NCI-H774 (cell line): ENCODE measurements at places on chromosomes 1 and 21.

DNA sequence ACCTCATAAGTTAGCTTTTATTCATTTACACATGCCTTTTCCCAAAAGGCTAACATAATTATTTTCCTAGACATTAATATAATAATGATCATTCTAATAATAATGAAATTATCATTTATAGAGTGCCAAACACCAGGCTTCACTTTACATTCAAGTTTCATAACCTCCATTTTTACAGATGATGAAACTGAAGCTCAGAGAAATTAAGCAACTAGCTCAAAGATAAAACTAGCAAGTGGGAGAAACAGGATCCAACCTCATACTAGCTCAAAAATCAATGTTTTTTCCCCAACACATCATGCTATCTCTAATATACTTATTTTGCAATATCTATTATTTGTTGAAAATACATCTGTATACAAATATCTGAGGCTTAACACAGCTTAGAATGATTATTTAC lies 14.0 kb downstream of the LPGAT1 start:
- no peak for DNase-seq

GRCh38 chr1:53340660-53341520 lies 13.0 kb upstream of the LRP8 start:
- DNase-seq = no peak

DNA sequence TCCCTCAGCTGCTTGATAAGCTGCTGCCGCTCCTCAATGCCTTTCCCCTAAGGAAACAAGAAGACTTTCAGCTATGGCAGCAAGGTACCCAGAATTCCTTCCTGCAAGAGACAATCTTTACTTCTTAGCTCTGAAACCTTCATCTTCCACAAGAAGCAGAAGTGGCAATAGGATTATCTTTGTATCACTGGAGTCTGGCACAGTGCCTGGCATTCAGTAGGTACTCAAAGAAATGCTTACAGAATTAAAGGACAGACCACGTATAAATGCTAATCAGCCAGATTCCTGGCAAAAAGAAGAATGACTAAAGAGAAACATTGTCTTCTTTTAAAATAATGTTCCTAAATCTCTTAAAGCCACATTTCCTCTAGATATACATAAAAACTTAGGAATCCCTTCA lies 43.7 kb downstream of the SLC27A3 start:
- no peak for DNase-seq

DNA sequence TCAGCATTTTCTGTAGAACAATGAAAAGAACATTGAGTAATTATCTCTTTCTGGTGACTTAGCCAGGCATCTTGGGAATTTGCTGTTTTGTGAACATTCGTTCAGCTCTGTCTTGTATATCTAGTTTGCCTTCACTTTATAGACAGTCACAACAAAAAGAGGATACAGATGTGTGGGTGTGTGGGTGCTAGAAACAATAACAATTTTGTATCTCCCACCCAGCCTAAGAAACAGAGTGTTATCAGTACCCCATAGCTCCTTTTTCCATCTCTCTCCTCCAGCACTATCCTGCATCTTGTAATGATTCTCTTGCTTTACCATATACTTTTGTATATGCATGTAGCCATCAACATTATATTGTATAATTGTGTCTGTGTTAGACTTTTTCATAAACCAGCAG lies 33.0 kb downstream of the AK4 start:
- DNase-seq = no peak

GRCh38 chr1:164803366-164803765 lies 244.4 kb downstream of the PBX1 start:
- no peak for DNase-seq

GRCh38 chr1:204735042-204735441 lies 49.5 kb upstream of the LRRN2 start:
- no peak for DNase-seq

DNA sequence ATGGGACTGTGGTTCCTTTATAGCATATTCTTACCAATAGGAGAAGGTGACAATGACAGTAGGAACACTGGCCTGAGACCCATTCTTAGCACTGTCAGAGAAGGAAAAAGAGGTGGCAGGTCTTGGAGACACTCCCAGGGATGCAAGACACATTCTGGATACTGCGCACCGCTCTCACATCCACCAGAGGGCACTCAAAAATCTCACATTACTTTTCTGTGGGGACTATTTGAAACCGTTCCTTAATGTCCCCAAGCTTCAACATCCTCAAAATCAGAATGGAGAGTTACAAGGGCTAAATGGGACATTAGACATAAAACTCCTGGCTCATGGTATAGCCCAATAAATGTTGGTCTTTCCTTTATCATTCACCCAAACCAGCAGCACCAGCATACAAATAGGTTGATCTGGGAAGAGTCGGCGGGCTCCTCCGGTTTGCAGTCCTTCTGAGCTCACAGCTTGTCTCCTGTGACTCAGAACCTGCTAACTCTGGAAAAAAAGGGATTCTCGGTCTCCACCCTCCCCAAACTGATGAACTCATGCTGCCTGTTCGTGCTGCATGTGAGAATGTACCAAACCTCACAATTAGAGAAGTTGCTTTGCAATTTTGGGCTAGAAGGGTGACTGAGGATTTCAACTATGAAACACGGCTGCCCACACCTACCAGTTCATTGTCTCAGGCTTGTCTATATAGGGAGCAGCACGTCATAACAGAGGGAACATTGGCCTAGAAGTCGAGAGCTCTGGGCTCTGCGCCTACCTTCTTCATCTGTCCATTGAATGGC lies 40.2 kb downstream of the IL12RB2 start:
- peak; percentile 11 for DNase-seq

DNA sequence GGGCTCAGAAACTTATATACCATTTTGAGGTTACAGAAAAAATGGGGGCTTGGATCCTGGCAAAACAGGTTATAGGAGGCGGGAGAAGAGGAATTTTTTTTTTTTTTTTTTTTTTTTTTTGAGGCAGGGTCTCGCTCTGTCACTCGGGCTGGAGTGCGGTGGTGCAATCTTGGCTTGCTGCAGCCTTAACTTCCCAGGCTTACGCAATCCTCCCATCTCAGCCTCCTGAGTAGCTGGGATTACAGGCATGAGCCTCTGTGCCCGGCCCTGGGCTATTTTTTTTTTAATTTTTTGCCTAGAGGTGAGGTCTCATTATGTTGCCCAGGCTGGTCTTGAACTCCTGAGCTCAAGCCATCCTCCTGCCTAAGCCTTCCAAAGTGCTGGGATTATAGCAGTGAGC lies 24.7 kb downstream of the MROH7 start:
- DNase-seq = no peak

DNA sequence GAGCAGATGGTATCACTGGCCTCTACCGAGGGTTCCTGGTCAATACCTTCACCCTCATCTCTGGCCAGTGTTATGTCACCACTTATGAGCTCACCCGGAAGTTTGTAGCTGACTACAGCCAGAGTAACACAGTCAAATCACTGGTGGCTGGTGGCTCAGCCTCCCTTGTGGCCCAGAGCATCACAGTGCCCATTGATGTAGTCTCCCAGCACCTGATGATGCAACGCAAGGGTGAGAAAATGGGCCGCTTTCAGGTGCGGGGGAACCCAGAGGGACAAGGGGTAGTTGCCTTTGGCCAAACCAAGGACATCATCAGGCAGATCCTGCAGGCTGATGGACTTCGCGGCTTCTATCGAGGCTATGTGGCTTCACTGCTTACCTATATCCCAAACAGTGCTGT lies 6.1 kb downstream of the SLC25A44 start:
- no peak for DNase-seq

GRCh38 chr21:42006765-42007164 lies 3.4 kb downstream of the ZBTB21 start:
- no peak for DNase-seq

GRCh38 chr1:246332078-246332477 lies 175.0 kb downstream of the SMYD3 start:
- DNase-seq = no peak

- no peak for DNase-seq
Observed at GRCh38 chr1:119347858-119348257, 20.7 kb upstream of the HAO2 start.

- no peak for DNase-seq
Observed at GRCh38 chr21:44489962-44490361, 34.7 kb downstream of the LRRC3 start.

- DNase-seq = peak; percentile 87
Observed at GRCh38 chr1:158485455-158485854, 13.4 kb downstream of the OR10R2 start.

GRCh38 chr1:29457496-29458368 lies 221.4 kb downstream of the PTPRU start:
- no peak for DNase-seq

GRCh38 chr1:158527190-158527815 lies 26.9 kb downstream of the OR6Y1 start:
- DNase-seq = no peak

DNA sequence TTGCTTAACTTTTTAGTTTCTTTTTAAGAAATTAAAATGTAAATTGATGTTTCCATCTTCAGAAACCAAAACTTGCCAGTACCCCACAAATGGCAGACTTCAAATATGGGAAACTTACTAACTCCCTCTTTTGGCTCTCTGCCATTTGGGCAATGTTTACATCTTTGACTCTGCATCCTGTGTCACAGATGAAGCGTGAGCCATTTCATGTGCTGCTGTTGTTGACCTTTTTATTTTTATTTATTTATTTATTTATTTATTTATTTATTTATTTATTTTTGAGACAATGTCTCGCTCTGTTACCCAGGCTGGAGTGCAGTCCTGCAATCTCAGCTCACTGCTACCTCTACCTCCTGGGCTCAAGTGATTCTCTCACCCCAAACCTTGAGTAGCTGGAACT lies 16.0 kb upstream of the COG2 start:
- no peak for DNase-seq

DNA sequence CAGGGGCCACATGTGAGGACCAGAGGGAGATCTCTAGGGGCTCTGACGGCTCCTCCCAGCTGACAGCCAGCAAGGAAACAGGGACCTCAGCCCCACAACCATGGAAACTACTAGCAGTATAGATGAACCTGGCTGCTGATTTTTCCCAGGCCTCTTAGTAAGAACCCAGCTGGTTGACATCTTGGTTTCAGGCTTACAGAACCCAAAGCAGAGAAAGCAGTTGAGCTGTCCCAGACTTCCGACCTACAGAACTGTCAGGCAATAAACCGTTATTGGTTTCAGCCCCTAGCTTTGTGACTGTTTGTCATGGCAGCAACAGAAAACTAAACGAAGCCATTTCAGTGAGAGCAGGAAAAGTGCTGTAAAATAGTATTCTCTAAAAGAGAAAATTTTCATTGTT lies 36.4 kb downstream of the ETS2 start:
- no peak for DNase-seq

- no peak for DNase-seq
Observed at GRCh38 chr1:99447721-99448120, 183.4 kb downstream of the PLPPR4 start.

GRCh38 chr1:19858893-19859292 lies 23.3 kb upstream of the OTUD3 start:
- no peak for DNase-seq

GRCh38 chr1:87004857-87005256 lies 90.4 kb downstream of the HS2ST1 start:
- DNase-seq = no peak

GRCh38 chr1:236865818-236866155 lies 70.7 kb downstream of the MTR start:
- no peak for DNase-seq

DNA sequence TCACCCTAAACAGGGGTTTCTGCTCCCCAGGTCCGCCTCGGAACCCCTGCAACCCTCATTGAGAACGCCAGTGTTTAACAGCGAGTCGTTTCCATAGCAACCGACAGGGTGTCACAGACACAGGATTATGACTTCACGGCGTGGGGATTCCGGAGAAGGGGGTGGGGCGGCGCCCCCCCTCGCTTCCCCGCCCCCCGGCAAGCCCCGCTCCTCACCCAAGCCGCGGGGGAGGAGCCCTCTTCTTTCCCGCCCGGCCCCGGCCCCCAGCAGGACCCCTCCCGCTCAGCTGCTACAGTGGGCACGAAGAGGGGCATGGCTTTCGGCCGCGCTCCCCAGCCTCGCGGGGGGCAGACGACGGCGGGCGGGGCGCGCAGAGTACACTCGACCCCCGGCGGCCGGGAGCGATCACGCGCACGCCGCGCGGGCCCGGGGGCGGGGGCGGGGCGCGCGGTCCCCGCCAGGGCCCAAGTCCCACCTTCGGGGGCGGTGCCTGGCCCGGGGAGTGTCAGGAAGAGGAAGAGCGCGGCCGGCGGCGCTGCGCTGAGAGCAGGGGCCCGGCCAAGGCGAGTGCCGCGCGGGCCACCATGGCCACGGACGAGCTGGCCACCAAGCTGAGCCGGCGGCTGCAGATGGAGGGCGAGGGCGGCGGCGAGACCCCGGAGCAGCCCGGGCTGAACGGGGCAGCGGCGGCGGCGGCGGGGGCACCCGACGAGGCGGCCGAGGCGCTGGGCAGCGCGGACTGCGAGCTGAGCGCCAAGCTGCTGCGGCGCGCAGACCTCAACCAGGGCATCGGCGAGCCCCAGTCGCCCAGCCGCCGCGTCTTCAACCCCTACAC lies at the start of gene EFHD2:
TSS of gene EFHD2 (plus strand) at position 501 of the 835 bp plus-strand sequence. CDS start at position 585, 84 bp downstream.
- peak; percentile 64 for DNase-seq

- DNase-seq = no peak
Observed at GRCh38 chr21:41925767-41926116, 28.1 kb downstream of the C2CD2 start.

DNA sequence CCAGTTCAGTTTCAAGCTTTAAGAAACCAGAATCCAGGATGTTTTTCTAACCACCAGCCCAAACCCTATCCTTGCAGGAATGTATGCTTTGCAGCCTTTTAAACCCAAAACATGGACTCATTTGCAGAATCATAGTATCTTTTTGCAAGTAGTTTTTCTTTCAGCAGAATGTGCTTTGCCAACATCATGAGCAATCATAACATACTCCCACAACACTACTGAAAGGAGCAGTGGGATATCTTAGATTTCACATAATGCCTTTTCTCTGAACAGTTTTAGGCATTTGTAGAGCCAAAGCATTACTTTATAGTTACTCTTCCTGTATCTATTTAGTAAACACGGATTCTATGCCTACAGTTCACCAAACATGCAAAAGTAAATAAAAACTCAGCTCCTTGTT lies 10.0 kb upstream of the SH2D2A start:
- no peak for DNase-seq

- DNase-seq = no peak
Observed at GRCh38 chr1:93595266-93595665, 86.4 kb downstream of the BCAR3 start.

DNA sequence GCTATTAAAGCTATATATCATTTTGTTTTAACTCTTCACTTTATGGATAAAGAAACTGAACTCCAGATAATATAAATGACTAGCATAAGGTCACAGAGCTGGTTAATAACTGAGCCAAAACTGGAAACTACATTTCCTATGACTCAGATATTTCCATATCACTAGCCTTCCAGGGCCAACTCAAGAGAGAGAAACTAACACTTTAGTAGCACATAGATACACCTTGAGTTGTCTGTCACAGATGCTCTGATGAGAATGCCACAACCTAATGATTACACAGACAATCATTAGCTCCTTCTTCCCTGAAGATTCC lies 40.7 kb downstream of the NME7 start:
- DNase-seq = no peak

- no peak for DNase-seq
Observed at GRCh38 chr1:166133276-166133841, 33.4 kb downstream of the FAM78B start.

- DNase-seq = no peak
Observed at GRCh38 chr1:28115267-28115666, 26.9 kb upstream of the EYA3 start.
